ENCODE measurements at places on chromosomes 12 and 14.
A peak's percentile ranks its signal among the peaks of the same experiment; 100 is the strongest.

DNA sequence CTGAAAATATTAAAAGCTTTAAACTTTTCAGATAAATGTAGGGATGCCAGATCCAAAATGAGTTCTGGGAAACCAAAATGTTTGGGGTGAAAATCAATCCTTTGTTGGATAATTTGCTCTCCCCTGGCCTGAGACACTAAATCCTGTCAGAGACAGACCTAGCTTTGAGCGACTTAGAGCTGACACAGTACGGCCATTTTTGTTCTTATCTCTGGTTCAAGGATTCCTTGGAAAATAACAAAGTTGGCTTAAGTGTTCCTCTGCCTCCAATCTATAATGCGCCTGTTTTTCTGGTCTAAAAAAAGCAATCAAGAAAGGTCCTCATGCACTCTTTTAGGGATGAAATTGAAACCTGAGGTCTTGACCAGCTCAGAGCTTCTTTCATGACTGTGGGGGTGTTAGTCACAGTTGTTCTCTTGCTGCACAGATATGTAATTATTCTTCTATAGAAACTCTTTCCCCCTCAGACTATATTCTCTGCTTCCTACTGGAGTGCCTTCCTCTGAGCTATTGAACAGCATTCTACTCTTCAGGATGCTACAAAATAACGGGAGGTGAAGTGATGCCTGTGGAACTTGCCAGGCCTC, 52.3 kb upstream of the EGLN3 start:
- no peak for DNase-seq

GRCh38 chr12:96198965-96199364, 4.8 kb downstream of the ELK3 start:
- DNase-seq, result no peak

- no peak for DNase-seq
Observed at GRCh38 chr12:45742590-45742989, 13.1 kb downstream of the ARID2 start.

DNA sequence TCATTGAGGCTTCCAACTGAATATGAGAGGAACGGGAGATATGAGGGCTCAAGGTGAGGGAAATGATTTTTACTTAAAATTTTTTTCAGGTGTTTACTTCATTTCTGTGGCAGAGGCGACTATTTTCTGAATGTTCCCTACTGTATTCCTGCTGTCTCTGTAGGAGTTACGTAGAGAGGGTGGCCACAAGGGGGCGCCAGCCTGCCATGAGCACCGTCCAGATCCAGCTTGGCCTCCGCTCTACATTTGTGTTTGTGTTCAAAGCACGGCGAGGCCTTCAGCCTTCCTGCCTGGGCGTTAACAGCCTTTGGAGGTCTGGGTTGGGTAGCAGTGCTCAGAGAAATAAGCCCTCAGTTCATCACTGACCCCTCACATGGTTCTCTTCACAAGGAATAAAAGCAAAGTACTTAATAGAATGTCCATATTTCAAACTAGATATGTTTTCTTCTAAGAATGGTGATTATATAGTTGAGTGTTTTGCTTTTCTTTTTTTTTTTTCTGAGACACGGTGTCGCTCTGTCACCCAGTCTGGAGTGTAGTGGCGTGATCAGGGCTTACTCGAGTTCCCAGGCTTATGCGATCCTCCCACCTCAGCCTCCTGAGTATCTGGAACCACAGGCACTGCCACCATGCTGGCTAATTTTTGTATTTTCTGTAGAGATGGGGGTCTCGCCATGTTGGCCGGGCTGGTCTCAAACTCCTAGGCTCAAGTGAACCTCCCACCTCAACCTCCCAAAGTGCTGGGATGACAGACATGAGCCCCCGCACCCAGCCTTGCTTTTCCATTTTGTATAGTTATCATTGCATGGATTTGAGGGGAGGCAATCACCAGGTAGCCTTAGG, 22.3 kb downstream of the CKB start:
- peak; percentile 41 for DNase-seq

All from stimulated activated CD4-positive, alpha-beta T cell treated with anti-CD3 and anti-CD28 coated beads, TNF-alpha, amount 100 ng/mL, for 1 hour (primary cell).